ENCODE measurements at places on chromosomes 7 and 10.

GRCh38 chr7:54814401-54814800, 55.4 kb upstream of the SEC61G start:
- no peak for DNase-seq

GRCh38 chr10:103197174-103197573, 4.1 kb upstream of the NT5C2 start:
- peak; percentile 26 for DNase-seq

DNA sequence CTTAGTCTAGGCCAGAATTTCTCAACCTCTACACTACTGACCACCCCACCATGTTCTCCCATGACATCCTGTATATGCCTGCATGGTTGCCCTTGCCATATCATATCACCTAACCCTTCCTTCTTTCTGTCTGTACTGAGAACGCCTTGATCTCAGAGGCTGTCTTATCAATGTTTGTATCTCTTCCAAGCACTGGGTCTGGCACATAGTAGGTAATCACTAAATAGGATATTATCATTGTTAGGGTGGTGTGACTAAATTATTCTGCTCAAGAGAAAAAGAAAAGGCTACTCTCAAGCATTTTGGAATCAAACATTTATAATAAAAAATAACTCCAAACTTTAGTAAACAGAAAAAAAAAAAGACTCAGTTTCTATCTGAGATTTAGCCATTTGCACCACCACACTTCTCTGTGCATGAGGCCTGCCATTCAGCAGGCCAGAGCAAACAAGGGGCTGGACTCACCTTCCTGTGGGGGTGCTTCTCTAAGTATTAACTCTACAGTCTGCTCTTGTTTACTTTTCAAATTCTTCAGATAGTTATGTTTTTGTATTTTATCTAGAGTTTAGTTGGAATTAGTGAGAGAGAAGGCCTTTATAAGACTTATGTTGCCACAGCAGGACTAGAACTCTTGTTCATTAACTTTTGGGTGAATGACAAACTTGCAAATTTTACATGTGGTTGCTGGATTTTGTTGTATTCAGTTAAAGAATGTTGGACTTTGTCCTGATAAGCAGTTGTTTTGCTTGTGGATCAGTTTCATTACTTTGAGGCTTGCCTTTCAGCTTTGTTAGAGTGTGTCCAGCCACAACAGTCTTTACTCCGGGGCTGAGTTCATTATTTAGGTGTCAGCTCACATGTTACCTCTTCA, 5.4 kb downstream of the AGBL3 start:
- DNase-seq, result no peak

DNA sequence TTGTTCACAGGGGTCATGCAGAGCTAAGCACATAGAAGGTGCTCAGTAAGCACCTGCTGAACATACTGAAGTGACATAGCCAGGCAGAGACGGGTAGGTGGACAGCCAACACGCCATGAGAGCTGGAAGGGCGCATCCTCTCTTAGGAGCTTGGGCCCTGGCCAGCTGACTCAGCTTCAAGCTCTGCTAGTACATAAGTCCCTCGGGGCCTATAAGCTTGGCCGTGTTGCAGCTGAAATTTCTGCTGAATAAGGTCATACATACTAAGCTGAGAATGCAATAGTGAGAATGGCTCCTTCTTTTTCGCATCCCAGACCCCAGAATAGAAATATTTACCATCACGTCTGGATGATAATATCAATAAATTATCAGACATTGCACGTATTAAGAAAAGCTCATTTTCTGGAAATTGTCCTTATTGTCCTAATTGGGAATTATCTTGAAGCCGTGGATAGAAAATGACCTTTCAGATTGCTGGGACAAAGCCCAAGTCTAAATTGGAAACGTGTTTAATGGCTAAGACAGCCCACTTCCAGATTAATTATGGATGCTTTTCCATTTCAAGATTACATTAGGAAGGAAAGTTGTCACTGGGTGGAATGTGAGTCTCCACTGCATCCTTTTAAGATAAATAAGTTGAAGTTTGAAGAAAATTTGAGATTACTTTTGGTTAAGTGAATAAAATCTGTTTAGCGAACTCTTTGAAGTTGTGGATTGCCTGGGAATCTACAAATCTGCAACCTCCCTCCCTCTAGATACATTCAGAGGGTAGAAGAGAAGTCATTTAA, 287.1 kb upstream of the C7orf33 start:
- no peak for DNase-seq

DNA sequence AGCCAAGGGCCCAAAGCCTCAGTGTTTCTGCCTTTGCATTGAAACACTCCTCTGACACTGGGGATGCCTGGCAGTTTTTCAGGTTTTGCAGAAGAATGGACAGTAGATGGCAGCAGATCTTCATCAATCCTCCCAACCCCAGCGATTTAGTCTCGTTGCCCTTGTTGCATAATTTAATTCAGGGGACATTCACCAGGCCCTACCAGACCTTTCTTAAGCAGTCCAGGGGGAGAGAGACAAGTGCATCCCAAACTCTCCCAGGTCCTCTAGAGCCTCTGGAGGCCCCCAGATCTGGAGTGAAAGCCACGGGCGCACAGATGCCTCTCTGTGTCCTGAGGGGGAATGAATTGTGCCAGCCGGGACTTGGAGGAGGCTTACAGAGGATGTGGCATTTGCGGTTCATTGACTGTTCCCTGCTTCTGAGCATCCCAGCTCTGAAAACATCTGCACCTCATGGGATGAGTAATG, 29.6 kb downstream of the MINDY4 start:
- peak; percentile 16 for DNase-seq

DNA sequence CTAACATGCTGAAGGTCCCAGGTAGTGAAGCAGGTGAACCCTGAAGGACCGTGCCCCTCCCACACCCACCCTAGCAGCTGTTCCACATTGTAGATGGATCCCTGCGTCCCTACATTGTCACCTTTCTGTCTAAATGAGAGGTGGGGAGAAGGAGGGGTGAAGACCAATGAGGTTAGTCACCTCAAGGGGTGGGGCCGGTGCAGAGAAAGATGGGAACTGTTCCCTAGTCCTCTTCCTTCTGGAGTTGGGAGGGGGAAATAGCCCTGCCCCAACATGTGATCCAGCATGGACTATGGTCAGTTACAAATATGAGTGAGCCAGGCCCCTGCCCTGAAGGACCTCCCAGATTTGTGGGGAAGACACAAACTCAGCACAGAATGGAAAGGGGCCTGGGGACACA, 124.5 kb downstream of the LHPP start:
- DNase-seq, result no peak

DNA sequence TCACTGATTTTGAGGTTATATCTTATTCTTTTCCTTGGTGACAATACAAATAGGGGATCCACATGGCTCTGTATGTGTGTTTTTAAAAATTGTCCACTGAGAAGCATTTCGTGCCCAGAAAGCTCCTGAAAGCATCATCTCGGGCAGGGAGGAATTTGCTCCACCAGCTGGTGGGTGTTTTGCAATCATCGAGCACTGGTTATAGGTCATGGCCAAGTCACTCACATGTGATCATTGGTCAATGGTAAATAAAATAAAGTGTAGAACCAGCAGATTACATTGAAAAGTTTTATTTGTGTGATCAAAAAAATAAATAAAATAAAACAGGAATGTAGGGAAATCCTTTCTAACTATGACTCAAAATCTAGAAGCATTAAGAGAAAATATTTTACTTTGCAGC, 23.0 kb upstream of the SNX13 start:
- DNase-seq, result no peak

DNA sequence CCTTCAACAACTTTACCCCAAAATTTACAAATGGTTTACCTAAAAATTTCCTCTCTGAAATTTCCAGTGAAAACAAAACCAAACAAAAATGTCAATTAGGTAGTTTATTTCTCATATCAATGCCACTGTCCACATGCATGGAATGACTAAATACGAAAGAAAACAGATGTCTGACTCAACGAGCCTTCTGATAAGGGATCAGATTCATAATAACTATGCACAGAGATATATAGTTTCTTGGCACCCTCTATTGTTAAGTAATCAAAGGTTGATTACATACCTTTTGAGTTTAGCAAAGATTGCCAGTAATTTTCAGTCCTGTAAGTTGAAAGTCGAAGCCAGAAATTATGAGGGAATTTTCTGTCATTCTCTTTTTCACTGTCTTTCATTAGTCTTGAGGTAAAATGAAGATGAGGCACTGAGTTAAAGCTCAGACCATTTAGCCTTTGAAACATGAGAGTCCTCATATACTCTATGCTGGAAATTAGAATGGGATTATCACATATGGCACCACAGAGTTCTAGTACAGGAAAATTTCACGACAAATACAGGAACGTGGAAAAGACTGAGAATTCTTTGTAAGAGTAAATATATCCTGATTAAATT, 519.1 kb upstream of the ANKRD30A start:
- no peak for DNase-seq

- no peak for DNase-seq
Observed at GRCh38 chr10:49207113-49207512, 18.9 kb upstream of the TMEM273 start.

DNA sequence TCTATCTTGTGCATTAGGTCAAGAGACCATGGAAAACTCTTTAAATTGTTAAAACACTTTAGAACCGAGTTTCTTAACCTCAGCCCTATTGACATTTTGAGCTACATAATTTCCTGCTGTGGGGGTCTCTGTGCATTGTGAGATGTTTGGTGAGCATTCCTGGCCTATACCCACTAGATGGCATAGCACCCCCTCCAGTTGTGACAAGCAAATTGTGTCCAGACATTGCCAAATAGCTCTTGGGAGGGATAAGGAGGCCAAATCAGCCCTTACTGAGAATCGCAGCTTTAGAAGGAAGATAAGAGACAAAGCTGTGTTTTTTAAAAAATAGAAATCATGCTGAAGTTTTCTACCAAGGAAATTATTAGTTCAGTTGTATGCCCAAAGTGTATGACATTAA, 1158.5 kb upstream of the C7orf33 start:
- DNase-seq, result no peak

- DNase-seq, result no peak
Observed at GRCh38 chr10:427761-428519, 261.5 kb downstream of the DIP2C start.

DNA sequence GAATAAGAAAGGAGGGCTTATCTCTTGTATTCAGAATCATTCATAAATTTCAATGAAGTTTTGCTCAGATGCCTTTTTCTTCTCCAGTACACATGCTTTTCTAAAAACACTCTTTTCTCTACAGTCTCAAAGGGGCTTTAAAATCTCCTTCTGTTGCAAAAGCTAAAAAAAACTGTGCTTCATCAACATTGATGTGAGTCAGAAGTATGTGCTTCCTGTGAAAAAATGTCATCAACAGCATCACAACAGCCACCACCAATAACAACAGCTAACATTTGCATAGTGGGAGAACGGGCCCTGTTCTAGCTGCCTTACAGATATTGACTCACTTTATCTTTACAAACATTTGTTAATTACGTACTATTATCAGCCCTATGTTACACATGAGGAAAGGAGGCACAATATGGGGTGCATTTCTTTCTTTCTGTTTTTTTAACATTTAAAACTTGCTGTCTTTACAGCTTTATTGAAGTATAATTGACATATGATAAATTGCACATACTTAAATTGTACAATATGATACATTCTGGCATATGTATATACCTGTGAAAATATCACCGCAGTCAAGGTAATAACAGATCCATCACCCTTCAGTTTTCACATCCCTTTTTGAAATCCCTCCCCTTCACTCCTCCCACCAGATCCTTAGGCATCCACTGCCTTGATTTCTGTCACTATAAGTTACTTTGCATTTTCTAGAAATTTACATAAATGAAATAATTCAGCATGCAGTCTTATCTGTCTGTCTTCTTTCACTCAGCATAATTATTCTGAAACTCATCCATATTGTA, 1605.4 kb upstream of the LRRTM3 start:
- no peak for DNase-seq

DNA sequence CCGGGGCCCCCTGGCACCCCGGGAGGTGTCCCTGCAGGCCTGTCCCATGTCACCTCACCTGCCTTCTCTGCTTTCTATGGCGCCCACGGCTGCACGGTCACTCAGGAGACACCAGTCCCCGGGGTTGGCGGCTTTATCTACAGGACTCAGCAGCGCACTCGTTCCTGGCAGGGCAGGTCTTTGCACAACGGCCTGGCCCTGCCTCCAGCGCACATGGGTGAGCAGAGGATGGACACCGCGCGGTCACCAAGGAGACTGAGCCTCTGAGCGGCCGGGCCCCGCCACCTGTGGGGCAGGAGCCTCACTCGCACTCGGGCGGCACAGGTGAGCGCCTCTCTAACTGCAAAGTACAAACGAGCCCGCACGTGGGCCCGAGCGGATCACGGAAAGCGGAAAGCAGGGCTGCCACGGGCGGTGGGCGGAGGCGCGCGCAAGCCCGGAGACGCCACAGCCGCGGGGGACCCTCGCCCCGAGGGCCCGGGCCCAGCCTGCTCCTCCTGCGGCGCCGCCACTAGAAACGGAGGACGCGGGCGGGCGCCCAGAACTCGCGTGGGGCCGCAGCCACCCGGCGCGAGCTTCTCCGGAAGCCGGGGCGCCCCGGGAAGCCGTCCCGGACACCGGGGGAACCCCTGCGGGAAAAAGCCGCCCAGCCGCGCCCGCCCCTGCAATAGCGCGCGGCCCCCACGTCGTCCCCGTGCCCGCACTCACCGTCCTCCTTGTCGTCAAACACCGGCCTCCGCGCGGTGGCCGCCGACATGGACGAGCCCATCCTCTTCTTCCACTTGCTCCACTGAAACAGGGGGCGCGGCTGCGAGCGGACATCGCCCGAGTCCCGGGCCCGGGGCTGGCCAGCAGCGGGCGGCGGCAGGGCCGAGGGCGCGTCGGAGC, 642 bp downstream of the STK32C start:
- no peak for DNase-seq

GRCh38 chr10:73460897-73461296, 27.5 kb upstream of the MSS51 start:
- DNase-seq, result no peak

GRCh38 chr10:78464856-78465267, 431.2 kb downstream of the RPS24 start:
- DNase-seq, result no peak

DNA sequence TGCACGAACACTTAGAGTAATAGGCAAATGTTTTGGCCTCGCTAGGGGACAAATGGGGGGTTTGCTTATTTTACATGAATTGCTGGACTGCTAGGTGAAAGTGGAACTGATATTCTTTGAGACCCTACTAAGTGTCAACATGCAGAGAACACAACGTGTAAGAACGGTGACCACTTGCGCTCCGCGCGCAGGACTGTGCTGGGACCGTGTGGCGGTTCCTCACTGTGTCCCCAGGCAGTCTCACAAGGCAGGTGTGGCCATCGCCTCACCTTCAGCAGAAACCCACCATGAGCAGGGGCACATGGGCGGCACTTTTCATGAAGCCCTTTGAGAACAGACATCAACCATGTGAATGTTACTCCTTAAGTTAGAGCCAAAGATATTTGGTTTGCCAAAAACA, 27.2 kb downstream of the PTPRN2 start:
- no peak for DNase-seq

DNA sequence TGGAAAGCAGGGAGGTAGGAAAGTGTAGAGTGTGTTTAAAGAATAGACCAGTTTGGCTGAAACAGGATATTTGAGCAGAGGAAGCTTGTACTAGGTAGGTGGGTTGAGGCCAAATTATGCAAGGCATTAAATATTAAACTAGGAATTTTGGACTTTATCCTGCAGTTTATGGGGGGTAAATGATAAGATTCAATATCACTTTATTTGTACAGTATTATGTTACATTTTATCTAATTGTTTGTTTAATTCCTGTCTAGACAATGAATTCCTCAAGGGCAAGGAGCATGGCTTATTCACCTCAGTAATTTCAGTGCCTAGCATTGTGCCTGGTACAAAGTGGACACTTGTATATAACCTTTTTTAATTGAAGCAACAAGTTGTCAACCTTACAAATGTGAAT, 125.9 kb downstream of the CFTR start:
- DNase-seq, result no peak

GRCh38 chr10:25159591-25159990, 15.2 kb upstream of the GPR158 start:
- no peak for DNase-seq

GRCh38 chr10:115974816-115975430, 298.1 kb downstream of the GFRA1 start:
- no peak for DNase-seq
